ENCODE measurements at places on chromosomes 5 and 9. TPM values are rescaled to one million over a fixed set of nuclear protein-coding genes. Genes with fewer than 3 reads are reported as not detected.

GRCh38 chr9:124983698-124984097 lies 42.8 kb upstream of the GOLGA1 start:
- no peak for DNase-seq

DNA sequence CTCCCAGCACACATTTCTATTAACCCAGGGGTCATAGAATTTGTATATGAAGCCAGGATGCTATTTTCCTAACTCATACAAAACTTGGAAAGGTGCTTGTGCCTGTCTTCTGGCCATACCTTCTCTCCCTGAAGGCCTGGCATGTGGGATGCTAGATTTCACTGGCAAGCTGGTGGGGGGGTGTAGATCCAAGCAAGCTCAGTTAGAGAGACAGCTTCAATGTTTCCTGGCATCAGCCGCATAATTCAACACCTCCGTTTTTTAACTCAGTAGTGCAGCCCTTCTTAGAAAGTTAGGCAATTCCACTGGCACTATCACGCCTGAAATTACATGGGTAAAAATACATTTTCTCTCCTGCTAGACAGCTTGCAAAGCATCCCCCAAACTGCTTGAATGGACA lies 51.8 kb downstream of the MEGF10 start:
- DNase-seq: no peak

- no peak for DNase-seq
Observed at GRCh38 chr5:79573983-79574890, 38.0 kb upstream of the TENT2 start.

- no peak for DNase-seq
Observed at GRCh38 chr9:71878327-71879274, 32.4 kb downstream of the ABHD17B start.

GRCh38 chr9:88673886-88674285 lies 138.9 kb downstream of the NXNL2 start:
- no peak for DNase-seq

DNA sequence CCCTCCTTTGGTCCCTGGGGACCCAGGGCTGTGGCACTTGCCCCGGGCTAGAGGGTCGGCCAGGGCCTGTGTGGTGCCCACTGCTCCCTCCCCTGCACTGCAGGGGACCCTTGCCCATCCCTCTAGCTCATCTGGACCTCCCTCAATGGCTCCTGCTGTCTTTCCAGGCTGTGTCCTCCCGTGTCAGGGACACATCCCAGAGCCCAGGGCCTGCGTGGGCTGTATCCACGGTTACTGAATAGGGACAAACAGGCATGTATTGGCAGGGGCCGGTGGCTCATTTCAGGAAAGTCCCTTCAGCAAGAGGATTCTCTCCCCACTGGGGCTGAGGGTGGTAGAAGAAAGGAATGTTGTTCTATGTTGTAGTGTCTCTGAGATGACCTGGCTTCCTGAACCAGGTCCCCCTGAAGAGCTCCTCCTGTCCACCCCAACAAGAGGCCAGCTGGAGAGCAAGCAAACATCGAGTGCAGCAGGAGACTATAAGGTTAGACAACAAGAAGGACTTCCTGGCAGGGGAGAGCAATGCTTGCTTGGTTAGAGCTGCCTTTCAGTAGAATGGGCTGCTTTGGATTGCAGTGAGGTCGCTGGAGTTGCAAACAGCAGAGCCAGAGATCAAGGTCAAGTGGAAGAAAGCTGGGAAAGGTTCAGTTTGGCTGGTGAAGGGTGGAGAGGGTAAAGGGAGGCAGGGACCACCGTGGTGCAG lies 1.0 kb upstream of the CRB2 start:
- no peak for DNase-seq

- no peak for DNase-seq
Observed at GRCh38 chr5:32273821-32274220, 38.9 kb downstream of the MTMR12 start.

DNA sequence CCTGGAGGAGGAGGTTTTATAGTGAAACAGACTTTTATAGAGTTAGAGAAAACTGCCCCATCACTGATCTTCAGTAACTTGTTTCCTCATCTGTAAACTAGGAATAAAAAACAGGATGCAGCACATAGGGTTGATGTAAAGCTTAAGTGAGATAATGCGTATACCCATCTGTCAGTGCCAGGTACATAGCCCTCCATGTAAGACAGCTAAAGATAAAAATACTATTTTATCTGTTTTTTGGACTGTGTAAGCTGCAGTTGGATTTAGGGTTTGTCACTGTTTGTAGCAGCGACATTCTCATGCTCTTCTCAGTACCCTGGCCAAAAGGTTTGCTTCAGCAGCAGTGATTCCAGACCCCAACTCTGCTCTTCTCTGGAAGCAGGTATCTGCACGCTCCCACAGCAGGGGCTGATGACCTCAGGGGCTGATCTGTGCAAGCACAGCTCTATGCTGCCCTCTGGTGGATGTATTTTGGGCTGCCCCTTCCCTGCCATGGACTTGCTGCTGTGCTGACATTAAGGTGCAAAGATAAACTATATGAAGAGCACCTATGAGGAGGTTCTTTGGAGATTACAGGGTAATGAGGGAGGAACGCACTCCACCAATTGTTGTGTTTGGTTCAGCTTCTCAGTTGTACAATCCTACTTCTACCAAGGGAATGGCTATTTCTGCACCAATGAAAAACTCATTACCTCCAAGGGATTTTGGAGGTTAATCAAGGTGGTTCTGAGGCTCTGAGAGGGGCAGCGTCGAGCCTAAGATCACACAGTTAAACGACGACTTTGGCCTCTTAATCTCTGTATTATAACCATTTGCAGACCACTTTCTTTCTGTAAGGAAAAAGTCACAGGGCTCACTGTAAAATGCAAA lies 13.1 kb downstream of the HMHB1 start:
- peak; percentile 79 for DNase-seq

DNA sequence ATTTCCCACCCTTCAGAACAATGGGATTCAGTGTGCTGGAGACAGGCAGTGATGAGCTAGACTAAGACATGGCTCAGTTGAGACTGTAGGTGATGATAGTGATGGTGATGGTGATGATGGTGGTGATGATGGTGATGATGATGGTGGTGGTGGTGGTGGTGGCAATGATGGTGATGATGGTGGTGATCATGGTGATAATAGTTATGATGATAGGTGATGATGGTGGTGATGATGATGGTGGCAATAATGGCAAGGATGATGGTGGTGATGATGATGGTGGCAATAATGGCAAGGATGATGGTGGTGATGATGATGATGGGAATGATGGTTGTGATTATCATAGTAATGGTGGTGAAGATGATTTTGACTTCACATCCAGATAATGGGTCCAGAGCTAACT lies 176.7 kb downstream of the NXNL2 start:
- no peak for DNase-seq

DNA sequence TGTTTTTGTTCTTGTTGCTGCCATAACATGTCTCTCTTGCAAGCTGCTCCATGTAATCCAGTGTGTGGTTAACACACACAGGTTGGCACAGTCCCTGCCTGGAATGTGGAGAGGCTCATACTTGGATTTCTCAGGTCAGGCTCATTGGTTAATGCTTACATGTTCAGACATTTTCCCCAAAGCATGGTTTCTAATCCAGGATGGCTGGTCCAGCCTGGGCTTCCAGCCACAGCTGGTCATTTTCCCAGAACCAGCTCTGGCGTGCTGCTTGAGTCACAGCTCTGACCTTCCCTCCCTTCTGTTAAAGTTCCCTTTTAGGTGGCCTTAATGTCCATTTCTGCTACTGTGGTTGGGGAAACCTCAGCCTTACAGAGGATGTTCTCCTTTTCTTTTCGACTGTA lies 294.3 kb downstream of the TAF11L14 start:
- DNase-seq: no peak

- no peak for DNase-seq
Observed at GRCh38 chr5:146902471-146902870, 23.9 kb upstream of the PPP2R2B start.

DNA sequence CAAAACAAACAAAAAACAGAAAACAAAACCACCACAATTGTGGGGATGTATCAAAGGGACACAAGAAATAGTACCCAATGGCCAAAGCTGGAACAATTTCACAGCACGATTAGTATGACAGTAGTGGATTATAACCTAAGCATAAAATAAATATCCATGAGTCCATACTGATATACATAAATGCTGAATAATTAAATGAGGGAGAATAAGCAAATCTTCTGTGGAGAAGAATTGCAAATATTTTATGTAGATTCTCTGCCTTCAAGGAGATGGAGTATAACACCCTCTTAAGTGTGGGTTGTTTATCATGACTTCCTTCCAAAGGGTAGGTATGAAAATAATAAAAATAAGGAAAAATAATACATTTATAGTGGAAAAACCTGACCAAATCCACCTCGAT lies 325.4 kb downstream of the PDE4D start:
- no peak for DNase-seq

DNA sequence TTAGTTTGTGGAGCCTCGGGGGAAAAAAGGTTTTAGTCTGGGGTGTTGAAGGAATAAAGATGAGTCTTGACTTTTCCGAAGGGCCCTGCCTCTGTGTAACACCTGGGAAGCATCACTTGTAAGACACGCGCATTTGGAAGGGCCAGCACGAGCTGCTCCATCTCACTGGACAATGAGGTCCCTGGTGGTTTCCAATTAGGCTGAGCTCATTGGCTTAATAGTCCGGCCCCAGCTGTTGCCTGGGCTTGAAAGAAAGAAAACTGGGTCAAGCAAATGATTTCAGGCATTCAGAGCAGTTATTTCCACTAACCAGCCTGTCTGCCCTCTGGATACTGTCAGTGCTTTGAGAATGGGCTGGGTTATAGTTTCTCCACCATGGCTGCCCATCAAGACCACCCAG lies 64.5 kb downstream of the NSUN2 start:
- no peak for DNase-seq

DNA sequence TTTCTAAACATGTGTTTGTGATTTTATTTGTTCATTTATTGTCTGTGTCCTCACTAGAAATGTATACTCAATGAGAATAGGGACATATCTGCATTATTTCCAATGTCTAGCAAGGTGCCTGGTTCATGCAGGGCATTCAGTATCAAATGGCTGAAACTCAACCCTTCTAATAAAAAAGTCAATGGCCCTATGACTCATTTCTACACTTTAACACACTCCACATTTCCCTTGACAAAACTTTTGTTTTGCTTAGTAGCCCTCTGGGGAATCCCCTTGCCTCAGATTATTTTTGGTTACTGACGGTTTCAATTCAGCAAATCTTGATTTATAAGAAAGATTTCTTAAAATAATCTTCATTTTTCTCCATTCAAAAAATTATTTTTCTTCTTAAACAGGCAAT lies 206.0 kb upstream of the DMRTA1 start:
- peak; percentile 53 for DNase-seq

GRCh38 chr5:118937393-118938061 lies 50.8 kb downstream of the DTWD2 start:
- no peak for DNase-seq

The HACD4 gene
- total RNA-seq: 2.4 TPM

The NR2F1 gene
- total RNA-seq: 1.1 TPM

The IFNB1 gene
- total RNA-seq: not detected

The LIFR gene
- 28.6 TPM for total RNA-seq

The UBQLN1 gene
- 118 TPM for total RNA-seq

The UBE2QL1 gene
- not detected for total RNA-seq

The SPINK7 gene
- not detected for total RNA-seq

The CENPK gene
- 34.6 TPM for total RNA-seq

The TUSC1 gene
- total RNA-seq: 0.88 TPM

All from PC-9 (cell line).